ENCODE measurements at places on chromosomes 2 and 18.

DNA sequence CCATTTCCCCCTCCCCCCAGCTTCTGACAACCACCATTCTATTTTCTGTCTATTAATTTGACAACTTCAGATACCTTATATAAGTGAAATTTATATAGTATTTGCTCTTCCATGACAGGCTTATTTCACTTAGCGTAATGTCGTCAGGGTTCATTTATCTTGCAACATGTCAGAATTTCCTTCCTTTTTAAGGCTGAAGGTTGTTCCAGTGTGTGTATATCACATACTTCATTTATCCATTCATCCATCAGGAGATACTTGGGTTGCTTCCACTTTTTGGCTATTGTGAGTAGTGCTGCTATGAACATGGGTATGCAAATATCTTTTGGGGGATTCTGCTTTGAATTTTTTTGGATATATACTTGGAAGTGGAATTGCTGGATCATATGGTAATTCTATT lies 7.4 kb downstream of the BCL2L11 start:
- no peak for DNase-seq

GRCh38 chr2:197801033-197801432 lies 3.4 kb upstream of the PLCL1 start:
- DNase-seq: no peak

- no peak for DNase-seq
Observed at GRCh38 chr2:239831861-239832489, 193.2 kb downstream of the NDUFA10 start.

DNA sequence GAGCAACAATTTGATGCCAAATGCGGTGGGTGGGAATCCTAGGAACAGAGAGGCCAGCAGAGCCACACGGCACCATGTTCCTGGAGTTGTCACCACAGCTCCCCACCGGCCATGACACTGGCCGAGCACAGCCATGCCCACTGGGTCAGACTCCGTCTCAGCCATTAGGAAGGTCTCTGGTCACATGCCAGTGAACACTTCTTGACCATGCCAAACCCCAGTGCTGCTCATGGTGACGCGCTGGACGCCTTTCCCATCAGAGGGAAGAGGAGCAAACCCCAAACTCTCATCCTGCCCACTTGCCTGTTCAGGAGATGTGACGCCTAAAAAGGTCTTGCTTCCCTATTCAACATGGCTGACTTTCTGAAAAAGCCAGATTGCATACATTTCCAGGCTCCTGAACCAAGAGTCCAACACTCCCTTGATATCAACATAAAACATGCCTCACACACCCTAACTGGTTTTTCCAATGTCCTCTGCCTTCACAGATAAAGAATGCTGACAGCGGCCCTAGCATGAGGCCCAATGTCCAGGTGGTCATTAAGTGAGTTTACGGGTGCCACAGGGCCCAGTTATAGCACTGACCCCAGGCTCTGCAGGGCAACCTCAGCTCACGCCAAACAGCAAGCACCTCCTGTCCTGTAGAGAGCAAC lies 31.9 kb downstream of the TFCP2L1 start:
- DNase-seq: no peak

- no peak for DNase-seq
Observed at GRCh38 chr2:45585267-45585861, 25.7 kb downstream of the SRBD1 start.

DNA sequence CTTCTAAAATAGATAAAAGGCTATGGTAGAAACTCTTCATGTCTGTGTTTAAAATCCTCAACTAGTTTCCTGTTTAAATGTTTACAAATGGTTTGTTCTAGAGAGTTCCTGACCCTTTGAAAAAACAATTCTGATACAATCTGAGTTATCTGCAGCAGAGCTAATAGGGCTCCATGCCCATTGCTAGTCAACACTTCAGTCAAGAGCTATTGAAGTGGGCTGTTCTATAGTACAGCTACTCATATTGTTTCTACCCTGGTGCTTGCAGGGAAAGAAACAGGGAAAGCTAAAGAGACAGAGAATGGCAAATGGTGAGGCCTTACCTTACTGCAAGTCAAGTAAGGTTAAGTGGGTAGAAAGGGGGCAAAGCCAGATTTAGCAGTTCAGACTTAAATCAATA lies 112.3 kb upstream of the CAVIN2 start:
- no peak for DNase-seq

DNA sequence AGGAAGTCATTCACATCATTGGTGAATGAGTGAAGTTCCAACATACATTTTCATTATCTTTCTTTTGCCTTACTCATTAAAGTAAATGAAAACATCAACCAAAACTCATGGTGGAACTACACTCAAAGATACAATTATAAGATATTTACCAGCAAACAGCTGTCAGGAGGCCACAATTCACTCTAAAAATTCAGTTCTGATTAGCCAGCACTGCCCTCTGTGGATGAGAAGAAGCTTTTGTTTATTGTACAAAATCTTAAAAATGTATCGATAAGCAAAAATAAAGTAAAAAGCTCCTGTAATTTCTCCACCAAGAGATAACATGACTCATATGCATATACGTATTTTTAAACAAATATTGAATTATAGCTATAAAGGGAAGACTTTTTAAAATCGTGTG lies 73.5 kb upstream of the RAPGEF4 start:
- DNase-seq: no peak

DNA sequence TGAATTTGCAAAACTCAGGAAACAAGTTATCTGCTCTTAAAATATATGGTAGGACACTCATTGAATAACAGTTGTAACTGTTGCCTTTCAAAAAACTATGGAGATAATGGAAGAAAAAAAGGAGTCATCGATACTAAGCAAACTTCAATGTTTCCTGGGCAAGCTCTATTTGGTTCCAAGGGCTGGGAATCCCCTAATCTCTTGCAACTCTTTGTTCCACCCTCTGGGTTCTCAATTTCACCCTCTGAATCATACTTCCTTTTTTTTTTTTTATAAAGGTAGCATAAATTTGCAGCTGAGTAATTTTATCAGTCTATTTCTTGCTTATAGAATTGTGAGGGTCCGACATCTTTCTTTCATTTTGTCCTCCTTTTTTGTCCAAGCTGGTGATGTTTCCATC lies 36.7 kb downstream of the SLC9A4 start:
- no peak for DNase-seq

- DNase-seq: no peak
Observed at GRCh38 chr2:142445551-142446072, 314.8 kb upstream of the LRP1B start.

GRCh38 chr2:44825702-44826101 lies 115.8 kb upstream of the SIX3 start:
- no peak for DNase-seq

- DNase-seq: no peak
Observed at GRCh38 chr2:183123959-183124221, 353 bp upstream of the NUP35 start.

DNA sequence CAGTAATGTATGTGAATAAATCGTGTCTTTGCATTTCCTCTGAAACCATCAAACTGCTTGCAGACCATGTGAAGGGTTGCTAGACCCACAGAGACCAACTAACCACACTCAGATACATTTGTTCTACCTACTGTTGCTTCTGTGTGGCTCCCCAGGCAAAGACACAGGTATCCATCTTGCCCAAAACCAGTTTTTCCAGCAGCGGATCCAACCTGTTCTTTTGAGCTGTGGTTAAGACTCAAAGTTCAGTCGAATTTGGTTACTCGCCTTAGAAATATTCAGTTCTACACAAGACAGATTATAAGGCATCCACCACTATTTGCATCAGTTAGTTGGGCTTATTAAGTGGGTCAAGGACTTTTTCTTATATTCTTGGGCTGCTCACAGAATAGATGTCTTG lies 276.2 kb upstream of the EPHA4 start:
- DNase-seq: no peak

GRCh38 chr18:30343090-30343489 lies 699.5 kb downstream of the DSC3 start:
- no peak for DNase-seq

DNA sequence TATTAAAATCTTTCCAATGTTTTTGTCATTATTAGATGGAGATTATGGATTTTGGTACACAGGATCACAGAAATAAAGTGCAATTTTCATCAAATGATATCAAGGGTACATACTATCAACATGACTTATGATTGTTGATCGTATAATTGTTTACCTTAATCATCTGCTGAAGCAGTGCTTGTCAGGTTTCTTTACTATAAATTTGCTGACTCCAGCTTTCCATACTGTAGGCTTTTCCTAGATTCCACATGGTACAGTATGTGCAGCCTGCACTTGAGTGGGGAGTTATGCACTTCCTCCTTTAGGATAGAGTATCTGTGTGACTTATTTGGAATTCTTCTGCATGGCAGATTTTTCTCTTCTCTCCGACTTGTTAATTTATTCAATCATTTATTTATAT lies 187.6 kb upstream of the DPP10 start:
- no peak for DNase-seq

DNA sequence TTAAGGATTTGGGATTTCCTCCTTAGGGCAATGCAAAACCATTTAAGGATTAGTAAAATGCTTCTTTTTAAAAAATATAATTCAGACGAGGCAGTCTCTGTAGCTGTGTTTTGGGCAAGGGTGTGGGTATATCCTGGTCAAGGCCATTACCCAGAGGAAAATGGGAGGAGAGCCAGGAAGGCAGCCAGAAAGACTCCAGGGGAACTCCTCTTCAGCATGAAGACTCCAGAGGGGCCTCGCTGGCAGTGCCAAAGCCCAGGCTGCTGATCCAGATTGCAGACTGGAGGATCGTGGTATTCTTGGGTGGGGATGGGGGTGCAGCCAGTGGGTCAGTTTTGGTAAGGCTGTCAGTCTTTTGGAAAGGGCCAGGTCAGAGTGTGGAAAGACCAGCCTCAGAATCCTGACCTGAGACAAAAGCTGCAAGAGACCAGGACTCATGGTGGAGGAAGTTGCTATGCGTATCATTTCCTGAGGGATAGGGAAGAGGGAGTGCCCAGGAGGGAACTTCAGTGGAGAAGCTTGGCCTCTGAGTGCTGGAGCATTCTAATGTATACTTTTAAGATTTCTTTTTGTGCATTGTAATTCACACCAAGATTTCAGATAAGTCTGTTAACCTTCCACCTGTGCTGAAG lies 20.9 kb upstream of the RAB11FIP5 start:
- no peak for DNase-seq

Measured in T-helper 2 cell treated with Interferon-gamma antibody and Interleukin-4, amounts not matched to agents 5 μg/mL and 100 μg/mL, for 36 hours (primary cell).